Adrenal gland (tissue), 19 donors: ENCODE measurements at places on chromosomes 16 and 17. TPM values are rescaled to one million over a fixed set of nuclear protein-coding genes. Genes with fewer than 3 reads are reported as not detected.

- H3K4me1 ChIP-seq, result peaks cover 33% of the 10 kb centered on the region
- H3K27me3 ChIP-seq, result no peaks in the 10 kb centered on the region
- no peaks in the 10 kb centered on the region for H3K36me3 ChIP-seq
- no peak overlapping the region for H3K4me3 ChIP-seq
Measured at GRCh38 chr17:78882540-78883088, 20.4 kb downstream of the CEP295NL start.

DNA sequence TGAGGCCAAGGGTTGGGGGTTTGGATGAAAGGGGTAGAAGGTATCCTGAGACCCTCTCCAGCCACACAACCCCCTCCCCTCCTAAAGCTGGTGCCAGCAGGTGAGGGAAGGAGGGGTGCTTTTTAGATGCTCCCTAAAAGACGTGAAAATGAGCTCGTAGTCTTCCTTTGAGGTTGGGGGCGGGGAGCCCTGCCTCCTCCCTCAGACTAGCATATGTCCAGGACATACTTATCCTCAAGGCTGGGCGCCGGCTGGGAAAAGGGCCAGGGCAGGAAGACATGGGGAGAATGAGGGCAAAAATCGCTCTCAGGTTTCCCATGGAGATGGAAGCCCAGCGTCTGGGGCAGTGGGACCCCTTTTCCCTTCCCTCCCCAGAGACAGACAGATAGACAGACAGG, 26.7 kb downstream of the SRCIN1 start:
- no peak for DNase-seq
- H3K4me3 ChIP-seq, result no peak overlapping the region
- H3K36me3 ChIP-seq, result no peaks in the 10 kb centered on the region
- H3K4me1 ChIP-seq, result peaks cover 4% of the 10 kb centered on the region

GRCh38 chr16:87392821-87393679, 914 bp downstream of the MAP1LC3B start:
- no peaks in the 10 kb centered on the region for H3K27me3 ChIP-seq
- peak overlapping the region; percentile 47 for H3K4me3 ChIP-seq
- H3K27ac ChIP-seq, result peak overlapping the region; percentile 97
- no peaks in the 10 kb centered on the region for H3K36me3 ChIP-seq
- DNase-seq, result peak; percentile 54
- peaks cover 39% of the 10 kb centered on the region for H3K4me1 ChIP-seq

- H3K27ac ChIP-seq, result no peak overlapping the region
Measured at GRCh38 chr16:30839523-30840227, 52.7 kb upstream of the ZNF629 start.

DNA sequence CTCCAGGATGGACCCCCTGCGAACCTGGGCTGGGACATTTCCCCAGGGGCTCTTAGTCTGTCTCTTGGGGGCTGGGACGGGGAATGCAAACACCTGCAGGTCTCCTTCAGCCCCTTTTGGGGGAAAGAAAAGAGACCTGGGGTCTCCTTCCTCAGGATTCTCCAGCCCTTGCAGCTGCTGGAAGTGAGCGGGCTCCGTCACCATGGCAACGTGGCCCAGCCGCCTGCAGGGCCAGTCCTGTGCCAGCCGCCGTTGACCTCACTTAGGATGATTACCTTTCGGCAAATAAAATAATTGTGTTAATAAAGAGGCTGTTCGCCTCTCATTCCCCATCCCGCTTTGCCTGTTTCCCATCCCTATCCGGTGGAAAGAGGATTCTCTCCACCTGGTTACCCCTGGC, 25.7 kb downstream of the MRM1 start:
- DNase-seq, result no peak
- H3K27me3 ChIP-seq, result no peaks in the 10 kb centered on the region
- H3K27ac ChIP-seq, result no peak overlapping the region
- no peaks in the 10 kb centered on the region for H3K4me1 ChIP-seq

KCNG4 gene
- total RNA-seq, result not detected

C16orf74 gene
- total RNA-seq, result 2.0 TPM

DNA sequence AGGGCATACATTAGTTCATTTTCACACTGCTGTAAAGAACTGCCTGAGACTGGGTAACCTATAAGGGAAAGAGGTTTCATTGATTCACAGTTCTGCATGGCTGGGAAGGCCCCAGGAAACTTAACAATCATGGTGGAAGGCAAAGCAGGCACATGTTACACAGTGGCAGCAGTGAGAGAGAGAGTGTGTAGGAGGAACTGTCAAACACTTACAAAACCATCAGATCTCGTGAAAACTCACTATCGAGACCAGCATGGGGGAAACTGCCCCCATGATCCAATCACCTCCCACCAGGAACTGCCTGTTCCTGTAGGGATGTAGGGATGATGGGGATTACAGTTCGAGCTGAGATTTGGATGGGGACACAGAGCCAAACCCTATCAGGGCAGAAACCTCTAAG, 17.2 kb downstream of the NUBP1 start:
- no peaks in the 10 kb centered on the region for H3K4me1 ChIP-seq
- no peaks in the 10 kb centered on the region for H3K27me3 ChIP-seq
- no peak overlapping the region for H3K27ac ChIP-seq
- H3K4me3 ChIP-seq, result no peak overlapping the region

DNA sequence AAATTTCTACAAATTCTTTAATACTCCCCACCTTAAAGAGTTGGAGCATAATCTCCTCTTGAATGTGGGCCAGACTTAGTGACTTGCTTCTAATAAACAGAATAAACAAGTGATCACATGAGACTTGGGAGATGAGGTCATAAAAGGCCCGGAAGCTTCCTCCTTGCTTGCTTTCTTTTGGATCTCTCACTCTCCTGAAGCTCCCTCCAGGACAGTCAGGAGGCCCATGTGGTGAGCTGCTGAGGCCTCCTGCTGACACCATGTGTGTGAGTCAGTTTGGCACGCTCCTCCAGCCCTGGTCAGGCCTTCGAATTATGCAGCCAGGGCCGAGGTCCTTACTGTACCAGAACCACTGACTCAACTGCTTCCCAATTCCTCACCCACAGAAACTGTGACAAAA, 53.2 kb downstream of the NDEL1 start:
- peak; percentile 66 for DNase-seq
- H3K4me1 ChIP-seq, result no peaks in the 10 kb centered on the region
- no peak overlapping the region for H3K4me3 ChIP-seq
- no peaks in the 10 kb centered on the region for H3K27me3 ChIP-seq
- H3K27ac ChIP-seq, result no peak overlapping the region

COG4 gene
- 69.0 TPM for total RNA-seq

DNA sequence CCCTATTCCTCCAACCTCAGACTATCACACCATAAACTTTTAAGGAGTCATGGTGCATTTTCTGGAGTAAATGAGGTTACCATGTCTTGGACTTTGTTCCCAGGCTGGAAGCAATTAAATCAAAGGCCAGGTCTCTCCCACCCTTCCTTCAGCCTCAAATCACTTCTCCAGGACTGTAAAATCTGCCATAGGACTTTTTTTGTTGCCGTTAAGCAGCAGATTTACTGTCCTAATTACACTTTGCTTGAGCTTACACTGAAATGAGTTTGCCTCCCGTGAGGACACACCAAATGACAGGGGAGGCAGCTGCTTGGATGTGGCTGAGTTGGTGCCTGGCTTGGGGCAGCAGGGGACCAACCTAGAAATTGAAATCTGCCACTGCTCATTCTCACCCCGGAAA, 14.7 kb downstream of the DCAKD start:
- H3K27me3 ChIP-seq, result no peaks in the 10 kb centered on the region
- H3K4me1 ChIP-seq, result peaks cover 7% of the 10 kb centered on the region
- H3K27ac ChIP-seq, result no peak overlapping the region
- H3K36me3 ChIP-seq, result peaks cover 20% of the 10 kb centered on the region

- no peaks in the 10 kb centered on the region for H3K27me3 ChIP-seq
- H3K4me3 ChIP-seq, result no peak overlapping the region
- no peaks in the 10 kb centered on the region for H3K36me3 ChIP-seq
- peaks cover 9% of the 10 kb centered on the region for H3K4me1 ChIP-seq
Measured at GRCh38 chr17:50988427-50988826, 122.3 kb upstream of the TOB1 start.

DNA sequence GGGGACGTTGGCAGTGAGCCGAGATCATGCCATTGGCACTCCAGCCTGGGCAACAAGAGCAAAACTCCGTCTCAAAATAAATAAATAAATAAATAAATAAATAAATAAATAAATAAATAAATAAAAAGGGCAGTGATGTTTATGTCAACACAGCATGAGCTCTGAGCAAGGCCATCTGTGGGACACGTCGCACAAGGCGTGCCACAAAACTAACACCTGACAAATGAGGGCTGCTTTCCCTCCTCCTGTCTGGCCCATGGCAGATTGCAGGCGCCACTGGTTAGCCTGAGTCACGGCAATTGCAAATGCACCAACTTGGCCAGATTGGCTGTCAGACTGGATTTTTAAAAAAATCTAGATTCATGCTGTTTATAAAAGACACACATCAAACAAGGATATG, 25.9 kb upstream of the SPNS3 start:
- H3K27me3 ChIP-seq, result no peaks in the 10 kb centered on the region
- H3K4me1 ChIP-seq, result no peaks in the 10 kb centered on the region
- DNase-seq, result no peak
- H3K4me3 ChIP-seq, result no peak overlapping the region
- H3K27ac ChIP-seq, result no peak overlapping the region

ADAD2 gene
- total RNA-seq, result 0.63 TPM

DNA sequence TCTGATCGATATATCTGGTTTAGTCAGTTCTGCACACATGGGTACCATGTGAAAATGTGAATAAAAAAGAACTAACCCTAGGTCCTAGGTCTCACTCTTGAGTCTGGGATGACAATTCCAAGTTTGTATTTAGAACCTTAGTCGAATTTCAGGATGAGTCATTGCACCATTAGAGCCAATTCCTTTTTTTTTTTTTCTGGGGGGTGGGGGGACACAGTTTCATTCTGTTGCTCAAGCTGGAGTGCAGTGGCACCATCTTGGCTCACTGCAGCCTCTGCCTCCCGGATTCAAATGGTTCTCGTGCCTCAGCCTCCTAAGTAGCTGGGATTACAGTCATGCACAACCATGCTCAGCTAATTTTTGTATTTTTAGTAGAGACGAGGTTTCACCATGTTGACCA, 41.6 kb downstream of the SPAG9 start:
- H3K4me3 ChIP-seq, result no peak overlapping the region
- no peaks in the 10 kb centered on the region for H3K36me3 ChIP-seq
- H3K27me3 ChIP-seq, result no peaks in the 10 kb centered on the region

FOXF1 gene
- 0.10 TPM for total RNA-seq

GAST gene
- total RNA-seq, result not detected

DNA sequence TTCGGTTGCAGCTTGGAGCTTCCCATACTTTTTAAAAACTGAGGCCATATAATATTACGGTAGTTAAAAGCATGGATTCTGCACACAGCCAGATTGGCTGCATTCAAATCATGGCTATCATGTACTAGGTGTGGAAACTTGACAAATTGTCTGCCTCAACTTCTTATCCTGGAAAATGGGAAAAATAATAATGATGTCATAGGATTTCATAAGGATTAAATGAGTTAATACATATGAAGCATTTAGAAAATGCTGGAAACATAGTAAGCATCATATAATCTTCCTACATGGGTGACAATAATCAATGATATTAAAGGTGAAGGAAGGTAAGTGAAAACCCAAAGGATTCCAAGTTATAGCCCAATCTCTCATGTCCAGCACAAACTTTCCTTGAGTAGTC, 588.5 kb upstream of the HSBP1 start:
- no peaks in the 10 kb centered on the region for H3K27me3 ChIP-seq
- no peak for DNase-seq
- no peak overlapping the region for H3K27ac ChIP-seq
- no peaks in the 10 kb centered on the region for H3K36me3 ChIP-seq
- H3K4me3 ChIP-seq, result no peak overlapping the region

GRCh38 chr16:4053301-4053845, 62.9 kb downstream of the ADCY9 start:
- H3K36me3 ChIP-seq, result no peaks in the 10 kb centered on the region
- no peak overlapping the region for H3K4me3 ChIP-seq
- peak; percentile 86 for DNase-seq
- no peaks in the 10 kb centered on the region for H3K27me3 ChIP-seq
- H3K4me1 ChIP-seq, result peaks cover 17% of the 10 kb centered on the region

CCDC200 gene
- total RNA-seq, result not detected

DNA sequence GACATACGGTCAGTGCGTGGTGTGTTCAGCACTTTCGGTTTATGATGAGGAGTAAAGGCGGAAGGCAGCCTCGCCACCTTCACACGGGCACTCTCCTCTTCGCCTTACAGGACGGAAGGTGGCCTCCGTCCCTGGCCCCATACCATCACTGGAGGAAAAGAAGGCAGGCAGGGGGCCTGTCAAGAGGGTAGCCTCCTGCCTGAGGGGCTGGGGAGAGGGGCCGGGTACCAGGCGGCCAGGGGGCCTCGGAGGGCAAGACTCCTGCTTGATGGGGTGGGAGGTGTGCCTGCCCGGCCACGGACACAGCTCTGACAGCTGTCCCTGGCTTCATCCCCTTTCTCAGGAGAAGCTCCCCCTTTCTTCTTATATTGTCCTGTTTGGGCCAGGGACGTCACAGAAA, 15.6 kb upstream of the SLC38A8 start:
- H3K4me3 ChIP-seq, result no peak overlapping the region
- no peak overlapping the region for H3K27ac ChIP-seq
- no peaks in the 10 kb centered on the region for H3K27me3 ChIP-seq
- H3K4me1 ChIP-seq, result peaks cover 15% of the 10 kb centered on the region

TLCD3B gene
- total RNA-seq, result not detected

GRCh38 chr17:71349908-71350600, 770.8 kb upstream of the SOX9 start:
- H3K27ac ChIP-seq, result no peak overlapping the region
- H3K27me3 ChIP-seq, result no peaks in the 10 kb centered on the region
- H3K4me1 ChIP-seq, result no peaks in the 10 kb centered on the region
- no peak overlapping the region for H3K4me3 ChIP-seq
- no peaks in the 10 kb centered on the region for H3K36me3 ChIP-seq
- DNase-seq, result no peak

CDH15 gene
- total RNA-seq, result 0.17 TPM

GRCh38 chr16:85916141-85916890, 17.4 kb downstream of the IRF8 start:
- H3K4me3 ChIP-seq, result no peak overlapping the region
- DNase-seq, result peak; percentile 59
- no peaks in the 10 kb centered on the region for H3K27me3 ChIP-seq
- H3K36me3 ChIP-seq, result peaks cover 10% of the 10 kb centered on the region
- peaks cover 21% of the 10 kb centered on the region for H3K4me1 ChIP-seq

HASPIN gene
- 0.50 TPM for total RNA-seq

ENPP7 gene
- not detected for total RNA-seq

ZACN gene
- total RNA-seq, result not detected

TMUB2 gene
- 34.4 TPM for total RNA-seq
